ENCODE measurements at places on chromosomes 4 and X.

- no peak for DNase-seq
These were observed 145.5 kb upstream of the NPY2R start for GRCh38 chr4:155062948-155063347.

DNA sequence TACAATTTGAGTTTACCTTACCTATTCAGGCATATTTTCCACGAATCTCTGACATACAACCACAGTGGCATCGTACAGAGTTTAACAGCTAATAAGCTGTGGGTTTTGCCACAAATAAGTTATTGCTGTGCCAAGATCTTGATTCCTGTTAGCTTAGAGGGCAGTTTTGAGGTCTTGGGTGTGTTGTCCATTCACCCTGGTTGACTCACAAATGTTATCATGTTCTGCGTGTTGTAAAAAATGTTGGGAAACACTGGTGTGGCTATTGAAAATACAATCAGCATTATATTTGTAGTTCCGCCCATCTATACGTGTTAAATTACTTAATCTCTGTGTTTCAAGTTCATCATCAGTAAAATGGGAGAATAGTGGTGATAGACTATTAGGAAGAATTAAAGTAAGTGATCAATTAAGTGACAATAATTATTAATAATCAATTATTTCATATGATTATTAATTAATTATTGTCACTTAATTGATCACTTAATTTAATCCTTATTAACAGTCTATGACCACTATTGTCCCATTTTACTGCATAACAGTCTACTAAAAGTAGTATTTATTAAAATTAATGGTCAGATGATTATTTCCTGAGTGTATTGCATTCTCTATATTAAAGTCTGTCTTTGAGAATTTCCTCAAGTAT is 96.3 kb downstream of the TMA16 start:
- no peak for DNase-seq

- DNase-seq = no peak
These were observed 60.5 kb upstream of the TSPAN7 start for GRCh38 chrX:38500866-38501265.

GRCh38 chrX:101208152-101208905 is 11.3 kb upstream of the DRP2 start:
- DNase-seq = no peak

DNA sequence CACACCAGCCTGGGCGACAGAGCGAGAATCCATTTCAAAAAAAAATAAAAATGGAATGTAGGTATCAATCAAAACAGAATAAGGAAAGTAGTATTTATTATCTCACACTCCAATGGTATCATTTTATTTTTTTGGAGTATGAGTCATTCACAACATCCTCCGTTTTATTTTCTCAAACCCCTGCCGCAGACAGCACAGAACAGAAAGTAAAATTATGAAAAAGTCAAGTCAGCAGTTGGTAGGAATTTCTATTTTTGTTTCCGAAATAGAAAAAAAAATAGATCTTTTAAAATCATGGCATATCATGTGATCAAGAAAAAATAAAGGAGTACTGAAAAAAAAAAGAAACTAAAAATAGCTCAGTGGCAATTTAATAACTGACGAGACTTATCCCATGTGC is 490.7 kb upstream of the TENM3 start:
- no peak for DNase-seq

- no peak for DNase-seq
These were observed 12.3 kb upstream of the ENOX2 start for GRCh38 chrX:130915302-130915701.

- no peak for DNase-seq
These were observed 16.2 kb upstream of the ZCCHC12 start for GRCh38 chrX:118807151-118808017.

GRCh38 chr4:37802068-37802666 is 24.3 kb upstream of the PGM2 start:
- DNase-seq = no peak

All from stimulated activated CD4-positive, alpha-beta T cell treated with anti-CD3 and anti-CD28 coated beads, Interleukin-1b, Interleukin-23, amount 100 ng/mL, for 1 hour (primary cell).